NCI-H1930 (cell line): ENCODE measurements at places on chromosomes 16 and 17.

GRCh38 chr17:66175892-66176291, 16.0 kb downstream of the CEP112 start:
- no peak for DNase-seq

DNA sequence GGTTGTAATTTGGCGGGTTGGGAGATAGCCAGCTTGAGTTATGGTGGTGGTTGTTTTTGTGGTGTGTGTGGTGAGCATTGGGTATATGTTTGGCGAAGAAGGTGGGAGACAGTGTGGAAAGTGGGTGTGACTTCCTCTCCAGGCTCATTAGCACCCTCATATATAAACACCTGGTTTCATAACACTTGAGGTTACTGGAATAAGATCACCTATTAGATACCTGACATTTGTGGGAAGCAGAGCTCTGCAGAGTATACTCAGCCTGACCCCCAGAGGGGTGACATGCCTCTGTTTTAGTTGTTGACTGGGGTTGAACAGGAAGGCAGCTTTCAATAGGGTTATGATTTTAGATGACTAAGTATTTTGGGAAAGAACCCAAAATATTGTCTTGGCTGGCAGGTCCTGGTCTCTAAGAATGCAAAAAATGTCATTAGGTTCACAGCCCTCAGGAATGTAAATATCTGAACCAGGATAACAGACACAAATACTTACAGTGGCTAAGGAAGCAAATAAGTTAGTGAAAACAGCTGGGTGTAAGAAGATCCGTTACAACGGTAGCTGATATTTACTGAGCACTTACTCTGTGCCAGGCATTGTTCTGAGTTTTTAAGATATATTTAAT, 18.3 kb upstream of the EFCAB13 start:
- no peak for DNase-seq

GRCh38 chr17:10623737-10624338, 33.3 kb downstream of the MYH3 start:
- no peak for DNase-seq

DNA sequence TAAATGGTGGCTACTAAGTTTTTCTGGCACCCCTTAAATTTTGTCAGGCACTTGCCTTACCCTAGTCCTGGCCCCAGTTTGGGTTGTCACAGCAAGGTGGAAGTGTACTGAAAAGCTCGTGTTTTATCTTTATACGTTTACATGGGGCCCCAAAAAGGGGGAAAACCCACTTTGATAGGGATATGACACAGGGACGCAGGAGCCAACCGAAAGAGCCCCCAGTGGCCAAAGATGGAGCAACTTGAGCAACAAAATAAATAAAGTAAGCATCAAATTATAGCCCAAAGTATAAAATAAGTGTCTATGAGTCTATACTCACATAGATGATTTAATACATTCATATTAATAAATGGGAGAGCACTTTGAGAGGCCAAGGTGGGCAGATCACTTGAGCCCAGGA, 5.0 kb upstream of the CETP start:
- DNase-seq = no peak

DNA sequence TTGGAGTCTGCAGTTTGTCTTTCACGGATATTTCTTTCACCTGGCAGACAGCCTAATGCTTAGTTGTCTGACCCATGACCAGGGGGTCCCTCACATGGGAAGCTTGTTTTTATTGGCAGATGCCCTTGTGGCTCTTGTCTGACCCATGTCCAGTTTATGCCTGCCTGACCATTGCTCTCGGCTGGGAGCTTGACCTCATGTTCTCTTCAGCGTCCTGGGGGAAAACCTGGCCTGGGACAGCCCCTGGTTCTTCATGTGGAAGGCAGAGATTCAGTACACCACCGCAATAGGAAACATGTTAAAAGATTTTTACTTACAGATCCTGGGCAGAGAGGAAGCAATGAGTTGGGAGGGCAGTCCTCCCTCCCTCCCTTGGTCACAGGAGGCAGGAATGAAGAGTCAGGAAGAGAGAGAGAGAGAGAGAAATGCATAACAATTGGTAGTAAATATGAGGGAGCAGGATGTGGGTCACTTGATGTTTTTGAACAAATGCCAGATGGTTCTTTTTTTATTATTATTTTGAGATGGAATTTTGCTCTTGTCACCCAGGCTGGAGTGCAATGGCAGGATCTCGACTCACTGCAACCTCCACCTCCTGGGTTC, 302.7 kb upstream of the MYOCD start:
- DNase-seq = no peak

- DNase-seq = no peak
These were observed 12.8 kb downstream of the FLCN start for GRCh38 chr17:17224137-17224536.

- no peak for DNase-seq
These were observed 54.5 kb downstream of the IRX5 start for GRCh38 chr16:54985156-54985555.

DNA sequence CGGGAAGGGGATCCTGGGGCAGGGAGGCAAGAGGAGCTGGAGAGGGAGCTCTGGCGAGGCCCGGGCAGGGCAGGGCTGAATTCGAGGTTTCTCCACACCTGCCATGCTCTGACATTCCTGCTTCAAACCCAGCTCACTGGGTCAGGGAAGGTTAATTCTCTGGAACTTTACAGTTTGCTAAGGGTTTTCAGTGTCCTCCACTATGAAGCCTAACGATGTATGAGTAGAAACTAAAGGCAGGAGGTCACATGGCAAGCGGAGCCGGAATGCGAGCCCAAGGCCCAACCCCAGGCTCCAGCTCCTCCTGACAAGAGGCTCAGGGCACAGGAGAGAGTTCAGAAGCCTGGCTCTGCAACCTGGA, 29.2 kb downstream of the DCAKD start:
- DNase-seq = no peak

GRCh38 chr17:57565176-57565575, 179.9 kb downstream of the CCDC182 start:
- DNase-seq = no peak

GRCh38 chr16:66440970-66441369, 13.9 kb downstream of the BEAN1 start:
- DNase-seq = no peak

GRCh38 chr17:69424287-69425041, 10.0 kb downstream of the MAP2K6 start:
- DNase-seq = no peak

GRCh38 chr17:27430882-27431491, 25.3 kb upstream of the KSR1 start:
- DNase-seq = no peak

DNA sequence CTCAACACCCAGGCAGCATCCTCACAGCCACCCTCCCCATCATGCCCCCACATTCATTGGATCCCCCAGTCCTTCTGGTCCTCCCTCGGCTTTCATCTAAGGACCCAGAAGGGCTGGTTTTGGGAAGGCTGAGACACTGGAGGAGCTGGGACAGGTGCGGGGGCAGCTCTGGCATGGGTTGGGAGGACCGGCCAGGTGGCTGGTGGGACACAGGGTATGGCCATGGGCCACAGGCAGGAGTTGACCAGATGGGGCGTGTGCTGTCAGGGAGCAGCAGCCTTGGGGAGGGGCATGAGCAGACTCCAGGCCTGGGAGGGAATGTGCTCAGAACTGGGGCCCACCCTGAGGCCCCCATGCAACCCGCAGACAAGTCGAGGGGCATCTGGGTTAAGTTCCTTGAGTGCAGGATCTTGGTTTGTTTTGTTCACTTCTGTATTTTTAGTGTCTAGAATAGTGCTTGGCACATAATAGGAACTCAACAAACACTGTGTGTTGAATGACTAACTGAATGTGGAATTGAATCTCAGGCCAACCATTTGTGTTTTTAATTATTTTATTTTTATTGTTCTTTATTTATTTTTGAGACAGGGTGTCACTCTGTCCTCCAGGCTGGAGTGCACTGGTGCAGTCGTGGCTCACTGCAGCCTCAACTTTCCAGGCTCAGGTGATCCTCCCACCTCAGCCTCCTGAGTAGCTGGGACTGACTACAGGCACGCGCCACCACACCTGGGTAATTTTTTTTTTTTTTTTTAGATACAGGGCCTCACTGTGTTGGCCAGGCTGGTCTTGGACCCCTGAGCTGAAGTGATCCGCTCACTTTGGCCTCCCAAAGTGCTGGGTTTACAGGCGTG, 5.6 kb downstream of the P2RX1 start:
- DNase-seq = no peak

GRCh38 chr17:43698678-43699437, 37.1 kb upstream of the MEOX1 start:
- no peak for DNase-seq

GRCh38 chr16:81520560-81521135, 76.0 kb downstream of the CMIP start:
- no peak for DNase-seq

GRCh38 chr17:602436-602835, 112.2 kb downstream of the VPS53 start:
- DNase-seq = no peak

DNA sequence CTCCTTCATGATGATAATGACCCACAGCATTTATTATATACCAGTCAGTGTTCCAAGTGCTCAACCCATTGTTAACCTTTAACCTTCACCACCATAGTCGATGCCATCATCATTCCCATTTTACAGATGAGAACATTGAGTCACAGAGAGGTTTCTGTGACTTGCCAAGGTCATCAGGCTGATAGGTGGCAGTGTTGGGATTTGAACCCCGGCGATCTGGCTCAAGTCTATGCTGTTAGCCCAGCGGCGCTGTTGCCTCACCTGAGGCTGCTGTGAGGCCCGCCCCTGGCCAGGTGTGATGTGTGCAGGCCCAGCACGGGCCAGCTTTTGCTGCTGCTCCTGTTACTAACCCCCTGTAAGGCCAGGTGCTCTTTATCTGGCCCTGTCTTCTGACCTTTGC, 101.2 kb downstream of the OR1D5 start:
- DNase-seq = no peak

GRCh38 chr16:30894540-30895368, 877 bp upstream of the BCL7C start:
- DNase-seq = no peak

GRCh38 chr17:30103921-30104320, 12.7 kb upstream of the NSRP1 start:
- DNase-seq = no peak

GRCh38 chr17:81328978-81329926, 34.1 kb upstream of the SLC38A10 start:
- no peak for DNase-seq

DNA sequence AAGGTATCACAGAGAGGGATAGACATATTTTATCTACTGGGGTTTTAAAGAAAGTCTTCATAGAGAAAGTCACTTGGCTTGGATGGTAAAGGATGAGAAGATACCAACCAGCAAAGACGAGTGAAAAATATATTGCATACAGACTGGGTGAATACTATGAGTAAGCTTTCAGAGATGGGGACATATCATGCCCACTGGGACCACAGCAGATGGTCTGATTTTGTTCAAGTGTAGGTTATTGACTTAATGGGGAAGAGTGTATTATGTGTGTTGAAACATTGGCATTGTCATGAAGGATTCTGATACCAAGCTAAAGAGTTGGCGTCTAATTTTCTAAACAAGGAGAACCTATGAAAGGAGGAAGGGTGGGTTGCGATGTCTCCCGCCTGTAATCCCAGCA, 13.8 kb upstream of the MMD start:
- DNase-seq = no peak

- DNase-seq = no peak
These were observed 2.2 kb upstream of the RPL38 start for GRCh38 chr17:74201250-74201649.

DNA sequence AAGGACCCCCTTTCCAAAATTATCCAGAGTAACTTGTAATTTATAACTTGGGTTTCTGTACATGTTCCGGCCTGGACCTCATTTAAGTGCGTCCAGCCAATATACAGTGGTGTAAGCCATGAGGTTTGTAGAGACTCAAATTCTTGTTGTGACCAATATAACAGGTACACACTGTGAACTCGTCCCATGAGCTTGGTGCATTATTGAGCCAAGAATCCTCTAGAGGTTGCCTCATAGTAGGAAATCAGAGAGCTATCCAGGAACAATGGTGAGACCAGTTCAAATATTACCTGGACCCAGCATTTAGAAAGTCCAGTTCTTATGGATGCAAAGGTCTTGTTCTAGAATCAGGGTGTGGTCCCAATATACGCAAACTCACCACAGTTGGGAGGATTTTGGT, 138.2 kb downstream of the NPIPB5 start:
- DNase-seq = no peak

DNA sequence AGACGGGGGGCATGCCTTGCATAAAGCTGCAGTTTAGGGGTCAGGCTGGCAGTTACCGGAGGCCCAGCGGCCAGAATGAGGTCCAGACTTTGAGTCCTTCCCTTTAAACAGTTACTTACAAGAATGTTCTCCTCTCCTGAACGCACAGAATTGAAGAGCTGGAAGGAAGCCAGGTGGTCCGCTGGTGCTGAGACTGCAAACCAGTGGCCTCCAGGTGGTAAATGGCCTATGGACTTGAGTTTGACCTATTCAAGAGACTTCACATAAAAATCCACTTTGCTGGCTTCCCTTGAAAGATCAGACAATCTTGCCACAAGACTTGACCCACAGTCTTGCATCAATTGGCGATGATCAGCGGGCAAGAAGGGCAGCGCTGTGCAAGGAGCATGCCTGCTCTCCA, 14.7 kb upstream of the SEZ6 start:
- no peak for DNase-seq

DNA sequence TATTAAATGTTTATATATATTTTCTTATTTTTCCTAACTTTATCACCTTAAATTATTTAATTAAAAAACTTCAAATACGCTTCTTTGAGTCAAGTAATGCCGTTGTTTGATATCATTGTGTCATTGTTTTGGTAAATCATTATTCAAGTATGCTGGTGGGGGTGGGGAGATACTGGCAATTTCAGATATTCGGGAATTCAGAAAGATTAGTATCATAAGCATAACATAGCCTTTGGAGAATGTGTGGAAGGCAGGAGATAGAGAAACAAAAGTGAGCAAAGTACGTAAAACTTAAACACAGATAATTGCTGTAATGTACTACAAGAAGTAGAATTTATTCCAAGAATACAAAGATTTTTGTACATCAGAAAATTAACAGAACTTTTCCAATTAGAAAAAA, 49.8 kb downstream of the TANC2 start:
- no peak for DNase-seq

DNA sequence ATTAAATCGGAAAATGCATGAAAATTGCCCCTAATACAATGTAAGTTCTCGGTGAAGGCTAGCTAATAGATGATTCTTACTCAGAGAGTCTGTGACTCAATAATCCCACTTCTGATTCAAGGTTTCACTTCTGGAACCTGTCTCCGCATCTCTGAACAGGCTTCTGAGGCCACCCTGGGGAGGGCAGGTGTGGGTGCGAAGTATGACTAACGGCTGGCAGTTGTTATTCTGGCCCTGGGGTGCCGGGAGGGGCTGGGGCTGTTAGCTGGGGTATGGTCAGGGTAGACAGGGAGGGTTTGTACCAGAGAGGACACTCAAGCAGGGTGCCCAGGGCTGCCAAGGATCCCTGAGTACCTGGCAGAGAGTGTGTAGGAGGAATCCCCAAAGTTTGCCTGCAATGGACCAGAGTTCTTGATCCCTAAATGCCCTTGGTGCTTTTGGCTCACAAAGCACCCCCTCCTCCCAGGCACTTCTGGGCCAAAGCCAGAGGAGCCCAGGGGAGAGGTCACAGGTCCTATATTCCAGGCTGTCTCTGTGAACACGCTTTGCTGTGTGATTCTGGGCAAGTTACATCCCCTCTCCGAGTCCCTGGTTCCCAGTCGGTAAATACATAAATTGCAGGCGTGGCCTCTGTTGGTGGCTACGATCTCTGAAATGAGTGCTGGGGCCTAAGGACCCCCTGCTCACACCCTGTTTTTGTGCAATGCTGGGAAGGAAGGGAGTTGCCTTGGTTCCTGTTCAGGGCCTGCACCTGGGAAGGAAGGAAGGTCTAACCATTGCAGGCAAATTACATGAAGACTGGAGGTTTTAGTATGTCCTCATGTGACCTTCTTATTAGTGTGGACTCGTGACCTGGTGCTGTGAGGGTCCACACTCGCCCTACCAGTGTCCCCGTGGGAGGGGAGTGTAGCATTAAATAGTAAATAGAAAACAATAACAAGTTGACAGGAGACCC, 49.9 kb upstream of the CPNE2 start:
- no peak for DNase-seq
